ENCODE measurements at places on chromosomes 11 and 22. TPM values are rescaled to one million over a fixed set of nuclear protein-coding genes. Genes with fewer than 3 reads are reported as not detected.

PGA4 gene
- not detected for total RNA-seq

- peaks cover 6% of the 10 kb centered on the region for H3K4me1 ChIP-seq
- DNase-seq: no peak
- H3K4me3 ChIP-seq: no peak overlapping the region
Observed at GRCh38 chr22:49976439-49977175, 16.0 kb downstream of the PIM3 start.

- H3K27me3 ChIP-seq: peaks cover 4% of the 10 kb centered on the region
- no peak overlapping the region for H3K4me3 ChIP-seq
- H3K4me1 ChIP-seq: no peaks in the 10 kb centered on the region
- no peak overlapping the region for H3K27ac ChIP-seq
- DNase-seq: no peak
- no peaks in the 10 kb centered on the region for H3K36me3 ChIP-seq
Observed at GRCh38 chr11:64588701-64589100, 2.3 kb upstream of the SLC22A12 start.

DNA sequence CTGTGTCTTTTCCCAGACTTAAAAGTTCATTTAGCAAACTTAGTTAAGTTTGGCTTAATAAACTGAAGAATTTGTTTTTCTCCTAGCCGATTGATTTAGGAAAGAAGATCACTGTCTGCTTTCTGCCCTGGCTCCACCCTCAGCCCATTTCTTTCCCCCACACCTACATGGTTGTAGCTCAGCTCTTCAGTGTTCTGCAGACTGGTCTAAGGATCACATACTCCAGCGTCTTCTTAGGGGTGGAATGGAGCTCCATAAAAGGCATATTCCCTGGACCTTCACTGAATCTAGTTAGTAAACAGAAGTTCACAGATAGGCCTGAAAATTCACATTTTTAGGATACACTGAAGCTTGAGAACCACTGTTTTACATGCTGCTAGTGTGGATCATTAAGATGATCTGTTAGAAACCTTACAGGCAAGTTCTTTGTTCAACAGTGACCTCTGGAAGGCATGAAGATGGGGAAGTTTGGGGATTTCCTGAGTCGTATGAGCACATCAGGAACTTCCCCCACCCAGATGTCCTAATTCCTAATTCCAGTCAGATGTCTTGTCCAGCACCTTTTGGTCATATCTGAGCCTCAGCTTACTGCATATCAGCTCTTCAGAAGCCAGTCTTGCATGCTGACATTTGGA is 16.8 kb downstream of the PIWIL4 start:
- peaks cover 4% of the 10 kb centered on the region for H3K4me1 ChIP-seq
- no peak overlapping the region for H3K27ac ChIP-seq
- H3K36me3 ChIP-seq: no peaks in the 10 kb centered on the region
- H3K4me3 ChIP-seq: no peak overlapping the region
- no peaks in the 10 kb centered on the region for H3K27me3 ChIP-seq
- no peak for DNase-seq

DNA sequence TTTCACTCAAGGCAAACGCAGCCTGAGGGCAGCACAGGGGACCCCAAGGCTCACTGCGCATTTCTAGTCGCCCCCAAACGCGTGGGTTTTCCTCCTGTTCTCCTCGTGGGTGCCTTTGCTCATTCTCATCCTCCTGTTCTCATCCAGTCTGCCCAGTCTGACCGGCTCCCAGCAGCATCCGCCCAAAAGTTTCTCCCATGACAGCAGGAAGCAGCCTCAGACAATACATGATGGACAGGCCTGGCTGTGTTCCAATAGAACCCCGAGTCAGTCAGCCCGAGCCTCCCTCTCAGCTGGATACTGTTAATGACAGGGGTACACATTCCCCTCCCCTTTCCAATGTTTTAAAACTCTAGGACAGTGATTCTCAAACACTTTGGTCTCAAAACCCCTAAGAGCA is 22.5 kb upstream of the KRTAP5-7 start:
- H3K36me3 ChIP-seq: peaks cover 76% of the 10 kb centered on the region
- H3K4me1 ChIP-seq: peaks cover 6% of the 10 kb centered on the region
- no peak overlapping the region for H3K27ac ChIP-seq
- no peak for DNase-seq
- no peak overlapping the region for H3K4me3 ChIP-seq
- no peaks in the 10 kb centered on the region for H3K27me3 ChIP-seq

DNA sequence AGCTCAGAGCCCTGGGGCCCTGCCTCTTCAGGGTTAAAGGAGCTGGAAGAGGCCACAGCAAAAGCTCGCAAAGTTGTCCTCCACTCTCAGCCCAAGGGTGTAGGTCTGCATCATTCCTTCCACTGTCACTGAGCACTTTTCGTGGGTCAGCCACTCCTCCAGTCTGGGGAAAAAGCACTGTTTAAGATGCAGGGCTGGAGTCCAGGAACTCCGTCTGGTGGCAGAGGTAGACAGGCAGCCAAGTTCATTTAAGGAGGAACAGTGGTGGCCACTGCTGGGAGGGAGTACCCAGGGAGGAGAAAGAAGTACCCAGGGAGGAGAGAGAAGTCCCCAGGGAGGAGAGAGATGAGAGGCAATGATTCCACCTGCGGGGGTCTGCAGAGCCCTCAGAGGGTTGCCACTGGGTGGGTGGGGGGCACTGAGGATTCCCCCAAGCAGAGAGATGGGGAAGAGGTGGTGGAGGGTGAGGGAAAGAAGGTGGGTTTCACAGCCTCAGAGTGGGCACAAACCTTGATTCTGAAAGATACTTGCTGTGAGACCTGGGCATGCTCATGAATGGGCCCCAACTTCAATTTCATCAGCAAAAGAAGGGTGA is 70.0 kb upstream of the B3GAT1 start:
- no peak overlapping the region for H3K4me3 ChIP-seq
- no peaks in the 10 kb centered on the region for H3K4me1 ChIP-seq
- no peaks in the 10 kb centered on the region for H3K36me3 ChIP-seq
- no peak overlapping the region for H3K27ac ChIP-seq
- peaks cover 23% of the 10 kb centered on the region for H3K27me3 ChIP-seq

- H3K27ac ChIP-seq: peak overlapping the region; percentile 9
- H3K4me1 ChIP-seq: peaks cover 42% of the 10 kb centered on the region
- no peak for DNase-seq
- no peaks in the 10 kb centered on the region for H3K36me3 ChIP-seq
- H3K27me3 ChIP-seq: no peaks in the 10 kb centered on the region
- no peak overlapping the region for H3K4me3 ChIP-seq
Observed at GRCh38 chr11:3950996-3951660, 95.7 kb downstream of the STIM1 start.

Data from esophagus squamous epithelium (tissue), 5 donors.